ENCODE measurements at places on chromosomes 6 and 20.

DNA sequence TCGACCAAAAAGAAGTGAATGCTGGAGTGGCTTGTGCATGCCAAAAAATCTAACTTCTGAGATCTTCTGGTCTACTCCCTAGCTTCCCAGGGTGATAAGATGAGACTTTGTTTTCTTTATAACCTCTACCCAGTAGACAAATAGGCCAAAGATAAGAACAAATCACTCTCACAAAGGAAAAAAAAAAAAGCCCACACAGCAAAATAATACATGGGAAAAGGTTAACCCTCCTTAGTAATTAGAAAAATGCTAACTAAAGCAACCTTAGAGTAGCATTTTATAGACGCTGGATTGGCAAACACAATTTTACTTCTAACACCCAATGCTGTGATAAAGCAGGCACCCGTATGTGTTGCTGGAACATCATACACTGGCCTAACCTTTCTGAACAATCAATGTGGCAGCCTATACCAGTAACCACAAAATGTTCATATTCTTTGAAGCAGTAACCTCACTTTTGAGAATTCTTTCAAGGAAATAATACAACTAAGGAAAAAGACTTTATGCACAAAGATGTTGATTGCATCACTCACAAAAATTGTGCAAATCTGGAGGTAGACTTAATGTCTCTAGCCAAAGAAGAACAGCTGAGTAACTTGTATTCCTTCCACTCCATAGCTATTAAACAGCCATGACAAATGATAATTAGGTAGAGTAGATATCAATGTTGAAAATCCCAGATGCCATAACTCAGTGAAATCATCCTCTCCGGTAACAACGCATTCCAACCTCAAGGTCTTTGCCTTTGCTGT lies 116.3 kb upstream of the QKI start:
- no peak for DNase-seq

DNA sequence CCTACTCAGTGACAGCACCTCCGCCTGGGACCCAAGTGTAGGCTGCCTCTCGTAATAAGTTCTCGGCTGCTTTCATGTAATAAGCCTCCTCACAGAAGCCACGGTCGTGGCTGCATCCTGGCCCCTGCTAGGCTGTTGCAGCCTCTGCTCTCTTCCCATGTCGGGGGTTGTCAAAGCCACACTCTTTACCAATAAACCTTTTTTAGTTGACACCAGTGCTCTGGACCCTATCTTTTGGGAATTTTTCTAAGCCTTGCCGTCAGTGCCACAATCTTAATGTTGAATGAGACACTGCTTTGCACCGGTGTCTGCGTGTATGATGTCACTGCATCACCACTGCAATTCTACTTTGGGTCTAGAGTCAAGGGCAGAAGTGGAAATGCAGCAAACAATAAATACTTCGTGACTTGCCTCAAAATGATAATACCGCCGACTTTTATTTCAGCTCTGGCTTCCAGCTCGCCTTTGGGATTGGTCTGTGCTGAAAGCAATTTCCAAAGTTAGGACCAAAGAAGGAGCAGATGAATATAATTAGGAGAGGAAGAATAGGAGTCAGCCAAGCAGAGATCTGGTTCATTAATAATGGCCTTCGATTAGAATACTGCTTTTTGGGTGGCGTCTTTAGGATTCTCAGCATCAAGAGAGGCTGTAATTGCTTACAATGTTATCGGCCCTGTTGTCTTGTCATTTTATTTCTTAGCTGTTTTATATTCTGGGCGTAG lies 57.6 kb upstream of the CCN6 start:
- no peak for DNase-seq

- peak; percentile 33 for DNase-seq
These were observed 3.8 kb downstream of the TFEB start for GRCh38 chr6:41731561-41732086.

DNA sequence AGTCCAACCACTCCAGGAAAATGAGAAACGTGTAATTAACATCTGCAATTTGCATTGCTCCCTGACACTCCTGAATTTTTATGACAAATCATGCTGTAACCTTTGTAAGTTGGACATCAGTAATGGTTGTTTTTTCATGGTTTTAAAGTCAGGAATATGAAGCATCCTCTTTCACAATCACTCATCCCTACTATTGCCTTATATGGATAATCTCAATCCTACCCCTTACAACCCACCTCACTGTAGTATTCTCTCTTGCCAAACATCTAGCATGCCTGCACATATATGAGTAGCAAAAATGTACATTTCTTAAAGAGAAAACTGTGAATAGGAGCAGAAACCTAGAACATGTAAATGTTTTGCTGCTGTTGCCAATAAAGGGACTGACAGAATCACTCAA lies 729.5 kb downstream of the KIF16B start:
- no peak for DNase-seq

DNA sequence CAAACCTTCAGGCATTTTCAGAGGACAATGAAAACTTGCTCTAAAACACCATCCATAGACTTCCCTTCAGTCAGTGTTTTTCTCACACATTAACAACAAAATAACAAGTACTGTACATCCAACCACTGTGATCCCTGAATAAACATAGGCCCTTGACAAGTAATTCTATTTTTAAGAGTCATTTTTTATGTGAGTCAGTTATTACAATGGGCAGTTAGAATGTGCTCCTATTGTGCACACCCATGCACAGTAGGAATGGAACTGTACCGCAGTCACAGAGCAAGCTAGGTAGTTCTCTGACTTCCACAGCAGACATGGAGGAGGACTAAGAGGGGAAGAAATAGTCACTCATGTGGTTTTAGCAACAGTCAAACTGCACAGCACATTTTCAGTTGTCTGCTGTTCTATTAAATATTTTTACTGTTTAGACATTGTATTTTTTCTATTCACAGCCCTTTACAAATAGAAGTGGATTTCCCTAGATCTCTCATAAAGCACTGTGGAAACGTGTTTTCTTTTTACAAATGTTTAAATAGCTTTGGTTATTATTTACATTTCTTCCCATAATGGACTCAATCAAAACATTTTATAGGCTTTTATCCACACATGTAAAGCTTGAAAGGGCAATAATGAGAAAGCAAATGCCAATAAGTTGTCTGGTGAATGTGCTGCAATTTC lies 100.4 kb downstream of the JAG1 start:
- DNase-seq, result no peak

DNA sequence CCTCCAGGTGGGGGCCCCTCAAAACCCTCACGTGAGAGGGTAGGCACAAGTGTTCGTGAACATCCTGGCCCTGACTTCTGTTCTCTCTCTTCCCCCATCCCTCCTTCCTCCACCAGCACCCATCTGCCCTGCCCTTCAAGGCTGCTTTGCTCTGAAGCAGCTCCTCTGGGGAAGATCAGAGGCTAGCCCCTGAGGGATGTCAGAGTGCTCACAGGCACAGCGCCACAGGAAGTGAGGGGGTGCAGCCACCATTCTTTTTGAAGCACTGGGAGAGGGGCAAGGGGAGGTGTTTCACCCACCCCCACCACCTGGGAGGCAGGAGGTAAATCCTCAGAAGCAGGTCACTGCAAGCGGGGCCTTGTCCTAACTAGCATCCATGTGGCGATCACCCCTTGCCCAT lies 11.4 kb downstream of the MOCS1 start:
- no peak for DNase-seq

- no peak for DNase-seq
These were observed 869.8 kb upstream of the MAN1A1 start for GRCh38 chr6:120219339-120219738.

- DNase-seq, result peak; percentile 36
These were observed 58.5 kb upstream of the ATXN1 start for GRCh38 chr6:16819752-16820151.

- DNase-seq, result no peak
These were observed 4.0 kb downstream of the CITED2 start for GRCh38 chr6:139370283-139370998.
